ENCODE measurements at places on chromosomes 11 and 22.

DNA sequence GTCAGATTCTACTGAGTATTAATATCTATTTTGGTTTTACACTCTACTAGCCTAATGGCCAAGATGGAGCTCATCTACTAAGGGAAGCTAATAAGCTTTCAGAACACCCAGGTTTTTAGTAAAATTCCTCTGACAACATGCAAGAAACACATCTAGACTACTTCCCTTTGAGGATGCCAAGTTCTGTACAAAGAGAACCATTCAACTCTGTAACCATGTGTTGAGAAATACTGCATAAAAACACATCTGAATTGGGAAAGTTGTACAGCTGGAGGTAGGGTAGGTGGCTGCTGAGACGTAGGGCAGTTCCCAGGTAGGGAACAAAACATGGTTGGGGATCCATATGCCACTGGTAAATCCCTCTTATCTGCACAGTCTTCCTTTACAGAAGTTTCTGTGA is 66.2 kb downstream of the SC5D start:
- no peak for DNase-seq

GRCh38 chr11:57338142-57338541 is at the start of gene P2RX3:
P2RX3 (plus strand) TSS chr11:57338352; CDS start chr11:57338551, 199 bp downstream.
- DNase-seq = no peak

DNA sequence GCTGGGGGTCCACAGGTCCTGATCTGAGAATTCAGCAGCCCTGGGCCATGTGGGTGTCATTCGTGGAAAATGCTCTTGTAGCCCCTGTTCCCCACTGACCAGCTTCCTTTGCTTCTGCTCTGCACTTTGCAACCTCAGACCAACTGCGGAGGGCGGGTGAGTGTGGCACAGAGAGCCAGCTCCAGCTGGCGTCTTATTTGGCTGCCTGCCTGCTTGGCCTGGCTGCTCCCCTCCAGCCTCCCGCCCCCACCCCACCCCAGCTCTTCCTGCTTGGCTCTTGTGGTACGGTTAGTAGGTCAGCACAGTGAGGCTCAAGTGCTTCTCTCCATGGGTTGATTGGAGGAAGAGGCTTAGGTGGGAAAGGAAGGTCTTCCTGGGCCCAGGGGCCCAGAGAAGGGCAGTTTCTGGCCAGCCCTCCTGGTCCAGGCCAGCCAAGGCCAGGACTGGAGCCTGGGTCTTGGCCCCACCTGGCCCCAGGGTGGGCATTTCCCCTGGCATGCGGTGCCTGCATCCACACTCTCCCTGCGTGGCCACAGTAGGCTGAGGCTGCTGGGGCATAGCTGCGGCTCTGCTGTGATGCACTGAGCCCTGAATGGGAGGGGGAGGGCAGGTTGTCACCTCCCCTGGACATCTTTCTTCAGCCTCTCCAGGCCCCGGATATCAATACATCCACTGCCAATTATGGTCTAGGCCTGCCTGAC is 26.5 kb downstream of the MYO7A start:
- DNase-seq = no peak

DNA sequence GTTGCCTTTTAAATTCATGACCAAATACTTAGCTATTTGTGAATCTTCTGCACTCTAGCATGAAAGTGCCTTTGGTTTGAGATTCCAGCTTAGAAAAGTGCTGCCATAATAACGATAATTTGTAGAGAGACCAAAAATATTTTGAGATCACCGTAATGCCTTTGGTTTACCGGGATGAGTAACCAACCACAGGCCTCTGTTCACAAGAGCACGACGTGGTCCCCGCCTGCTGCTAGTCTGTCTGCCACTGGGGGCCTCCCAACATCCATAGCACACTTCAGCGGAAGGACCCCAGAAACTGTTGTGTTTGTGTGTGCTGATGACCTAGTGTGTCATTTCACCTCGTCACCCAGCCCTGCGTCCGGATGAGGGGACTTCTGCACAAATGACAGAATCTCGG is 67.0 kb upstream of the RASSF10 start:
- DNase-seq = no peak

DNA sequence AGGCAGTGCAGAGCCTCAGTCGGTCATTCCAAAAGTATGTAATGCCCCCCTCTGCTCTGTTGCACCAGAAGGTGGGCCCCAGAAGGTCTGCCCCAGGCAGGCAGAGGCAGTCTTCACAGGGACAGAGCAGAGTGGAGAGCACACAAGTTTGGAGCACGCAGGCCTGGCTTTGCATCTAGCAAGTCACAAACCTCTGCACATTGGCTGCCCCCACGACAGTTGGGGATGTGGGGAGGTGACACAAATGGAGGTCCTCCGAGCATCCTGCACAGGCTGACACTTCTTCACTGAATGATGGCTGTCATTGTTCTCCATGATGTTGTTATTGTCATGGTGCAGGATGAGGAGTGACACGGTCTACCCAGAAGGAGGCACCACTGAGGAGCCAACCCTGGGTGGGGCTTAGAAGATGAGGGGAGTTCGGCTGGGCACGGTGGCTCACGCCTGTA is 11.9 kb downstream of the TOM1 start:
- no peak for DNase-seq

DNA sequence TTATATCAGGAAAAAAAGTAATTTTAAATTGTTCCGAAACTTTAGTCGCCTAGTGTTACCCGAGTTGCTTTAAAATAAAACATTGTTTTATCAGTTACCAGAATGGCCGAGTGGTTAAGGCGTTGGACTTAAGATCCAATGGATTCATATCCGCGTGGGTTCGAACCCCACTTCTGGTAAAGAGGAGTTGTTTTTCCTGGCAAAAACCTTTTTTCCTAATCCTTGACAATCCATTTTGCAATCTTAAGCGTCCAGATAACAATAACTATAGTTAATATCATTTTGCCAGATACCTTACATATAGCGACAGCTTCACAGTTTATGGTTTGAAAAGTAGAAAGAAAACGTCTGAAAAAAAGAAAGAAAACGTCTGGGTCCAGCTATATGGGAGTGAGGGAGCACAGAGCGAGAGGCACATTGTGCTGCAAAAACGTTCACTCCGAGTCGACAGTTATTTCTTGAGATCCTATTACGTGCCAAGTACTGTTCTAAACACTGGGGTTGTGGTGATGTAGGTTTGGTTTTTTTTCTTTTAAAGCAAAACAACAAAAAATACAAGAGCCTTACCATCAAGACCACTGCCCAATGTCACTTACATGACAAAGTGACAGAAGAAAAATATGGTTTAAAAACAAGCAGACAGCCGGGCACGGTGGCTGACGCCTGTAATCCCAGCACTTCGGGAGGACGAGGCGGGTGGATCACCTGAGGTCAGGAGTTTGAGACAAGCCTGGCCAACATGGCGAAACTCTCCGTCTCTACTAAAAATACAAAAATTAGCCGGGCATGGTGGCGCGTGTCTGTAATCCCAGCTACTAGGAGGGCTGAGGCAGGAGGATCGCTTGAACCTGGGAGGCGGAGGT is 40.6 kb downstream of the OR4D9 start:
- peak; percentile 64 for DNase-seq

DNA sequence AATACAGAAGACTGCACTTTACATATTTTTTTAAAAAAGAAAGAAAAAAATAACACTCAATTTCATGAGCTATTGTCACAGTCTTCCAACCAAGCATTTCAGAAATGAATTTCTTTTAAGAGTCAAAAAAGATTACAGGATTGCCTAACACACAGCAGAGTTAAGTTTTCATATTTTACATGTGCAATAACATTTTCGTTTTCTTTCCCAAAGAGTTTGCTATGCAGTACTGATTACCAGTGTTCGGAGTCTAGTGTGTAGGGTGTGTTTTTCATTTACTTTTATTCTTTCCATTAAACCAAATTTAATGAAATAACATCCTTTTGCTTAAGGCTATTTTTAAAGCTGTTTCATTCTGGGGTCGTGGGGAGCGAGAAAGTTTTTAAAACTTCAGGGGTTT is 53.2 kb downstream of the MN1 start:
- DNase-seq = no peak

- DNase-seq = no peak
Observed at GRCh38 chr11:57480409-57481137, 20.2 kb downstream of the RTN4RL2 start.

GRCh38 chr11:9459667-9460321 is 1.0 kb upstream of the ZNF143 start:
- no peak for DNase-seq

DNA sequence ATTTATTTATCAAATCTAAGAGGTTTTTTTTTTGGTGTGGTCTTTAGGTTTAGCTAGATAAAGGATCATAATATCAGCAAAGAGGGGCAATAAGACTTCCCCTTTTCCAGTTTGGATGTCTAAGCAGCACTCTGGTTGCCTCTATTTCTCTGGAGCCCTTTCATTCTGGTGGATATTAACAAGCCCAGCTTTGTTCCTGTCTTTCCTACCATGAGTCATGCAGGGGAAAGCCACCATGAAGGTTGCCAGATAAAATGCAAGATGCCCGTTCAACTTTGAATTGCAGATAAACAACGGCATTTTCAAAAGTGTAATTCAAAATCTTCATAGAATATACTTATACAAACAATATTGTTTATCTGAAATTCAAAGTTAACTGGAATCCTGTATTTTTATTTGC is 143.6 kb downstream of the ADAMTS15 start:
- DNase-seq = no peak

DNA sequence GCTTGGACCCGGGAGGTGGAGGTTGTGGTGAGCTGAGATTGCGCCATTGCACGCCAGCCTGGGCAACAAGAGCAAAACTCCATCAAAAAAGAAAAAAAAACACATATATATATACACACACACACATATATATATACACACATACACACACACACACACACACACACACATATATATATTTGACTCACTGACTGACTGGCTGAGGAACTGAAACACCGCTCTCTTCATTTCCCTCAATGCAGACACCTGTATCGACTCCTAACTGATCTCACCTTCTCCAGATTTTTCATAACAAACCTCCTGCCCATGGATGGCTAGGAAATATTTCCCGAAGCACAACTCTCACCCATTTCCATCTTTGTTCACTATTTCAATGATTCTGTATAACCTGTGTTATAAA is 140.7 kb upstream of the ANO3 start:
- no peak for DNase-seq

- no peak for DNase-seq
Observed at GRCh38 chr11:6260207-6260726, 629 bp downstream of the CCKBR start.

DNA sequence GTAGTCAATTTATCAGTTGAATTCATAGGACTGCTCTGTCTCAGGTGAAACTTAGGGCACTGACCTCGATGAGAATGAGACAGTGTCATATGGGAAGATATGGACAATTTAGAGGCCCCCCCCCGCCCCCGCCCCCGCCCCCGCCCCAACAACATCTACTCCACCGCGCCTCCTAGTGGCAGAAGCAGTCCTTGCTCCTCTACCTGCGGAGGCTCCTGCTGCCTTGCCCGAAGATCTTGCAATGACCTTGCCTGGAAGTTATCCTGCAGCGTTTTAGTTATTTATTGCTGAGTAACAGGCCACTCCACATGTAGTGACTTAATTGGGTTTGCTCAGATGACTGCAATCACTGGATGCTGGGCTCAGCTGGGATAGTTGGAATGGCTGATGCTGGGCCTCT is 15.2 kb downstream of the SERPINH1 start:
- no peak for DNase-seq

DNA sequence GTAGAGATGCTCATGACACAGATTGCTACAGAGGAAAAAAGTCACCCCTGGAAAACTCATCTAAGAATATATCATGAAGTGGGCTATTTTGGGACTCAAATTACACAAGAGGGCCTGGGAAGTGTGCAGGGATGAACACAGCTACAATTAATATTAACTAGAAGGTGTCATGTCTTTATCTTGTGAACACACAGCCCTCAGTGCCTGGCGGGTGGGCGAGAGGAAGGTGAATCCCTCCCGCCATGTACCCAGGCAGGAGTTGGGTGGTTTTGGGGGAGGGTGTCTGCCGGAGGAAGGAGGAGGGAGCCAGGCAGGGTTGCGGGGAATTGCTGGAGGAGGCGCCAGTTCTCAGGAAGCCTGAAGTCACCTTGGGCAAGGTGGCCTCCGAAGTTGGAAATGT is 5.1 kb upstream of the FAM83F start:
- no peak for DNase-seq

DNA sequence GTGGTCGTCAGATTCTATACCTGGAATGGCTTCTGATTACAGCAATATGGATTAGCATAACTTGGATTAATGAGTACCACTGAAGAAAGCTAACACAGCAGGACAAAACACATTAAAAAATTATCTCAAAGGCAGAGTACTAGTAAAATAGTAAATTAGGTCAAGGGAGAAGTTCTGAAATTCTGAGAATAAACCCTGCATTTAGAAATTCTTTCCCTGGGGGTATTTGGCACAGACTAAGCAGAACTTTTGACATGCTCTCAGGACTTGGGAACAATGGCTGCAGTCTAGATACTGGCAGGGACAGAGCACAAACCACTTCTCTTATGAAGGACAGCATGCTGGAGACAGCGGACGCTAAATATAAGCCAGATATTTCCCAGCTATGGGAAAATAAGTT is 85.6 kb upstream of the GRIA4 start:
- DNase-seq = no peak

DNA sequence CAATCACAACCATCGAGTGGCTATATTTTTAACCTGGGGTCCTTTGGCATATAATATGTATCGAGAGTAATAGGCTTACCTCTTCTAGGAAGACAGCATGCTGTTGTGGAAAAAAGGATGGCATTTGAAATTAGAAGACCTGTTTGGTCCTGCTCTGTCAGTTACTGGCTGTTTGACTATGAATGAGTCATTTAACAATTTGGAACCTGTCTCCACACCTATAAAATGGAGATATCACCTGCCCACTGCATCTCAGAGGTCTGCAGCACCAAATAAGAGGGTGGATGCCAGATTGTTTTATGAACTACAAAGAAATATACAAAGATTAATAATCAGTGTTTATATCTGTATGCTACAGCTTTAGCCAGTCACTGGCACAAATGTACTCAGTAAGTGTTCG is 60.8 kb downstream of the SLC25A17 start:
- DNase-seq = no peak

DNA sequence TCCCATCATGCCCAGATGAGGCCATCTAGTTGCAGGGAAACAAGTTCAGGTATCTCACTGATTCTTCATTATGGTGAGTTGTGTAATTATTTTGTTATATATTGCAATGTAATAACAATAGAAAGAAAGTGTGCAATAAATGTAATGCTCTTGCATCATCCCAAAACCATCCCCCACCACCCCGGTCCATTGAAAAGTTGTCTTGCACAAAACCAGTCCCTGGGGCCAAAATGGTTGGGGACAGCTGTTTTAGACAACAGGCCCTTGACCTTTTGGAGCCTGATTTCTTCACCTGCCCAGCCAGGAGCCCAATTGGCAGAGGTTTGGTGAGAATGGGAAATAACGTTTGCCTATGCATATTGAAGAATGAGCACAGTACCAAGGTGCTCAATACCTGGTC is 15.9 kb downstream of the MPEG1 start:
- no peak for DNase-seq

- DNase-seq = no peak
Observed at GRCh38 chr11:66685276-66686099, 7.8 kb upstream of the RBM4B start.

DNA sequence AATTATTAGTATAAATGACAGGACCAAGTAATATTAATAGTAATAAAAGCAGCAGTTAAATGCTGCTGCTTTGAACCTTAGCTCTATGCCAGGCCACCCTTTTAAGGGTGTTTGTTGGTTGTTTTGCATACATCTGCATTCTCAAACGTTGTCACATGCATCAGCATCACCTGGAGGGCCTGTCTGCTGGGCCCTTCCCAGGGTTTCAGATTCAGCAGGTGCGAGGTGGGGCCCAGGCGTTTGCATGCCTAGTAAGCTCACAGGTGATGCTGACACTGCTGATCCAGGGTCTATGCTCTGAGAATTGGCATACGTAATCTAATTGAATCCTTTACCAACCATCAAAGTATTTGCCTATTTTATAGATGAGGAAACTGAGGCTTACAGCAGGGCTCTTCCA is 246.5 kb downstream of the CADM1 start:
- DNase-seq = no peak

Measured in HS-27A (cell line).